Anterior cingulate cortex (tissue), 58 donors: ENCODE measurements at places on chromosomes 16 and 17.

- no peak for DNase-seq
Observed at GRCh38 chr16:56861092-56861610, 3.9 kb upstream of the SLC12A3 start.

- DNase-seq = no peak
Observed at GRCh38 chr16:74936902-74937560, 47.9 kb downstream of the WDR59 start.

- no peak for DNase-seq
Observed at GRCh38 chr17:14118951-14119350, 49.6 kb downstream of the COX10 start.

- no peak for DNase-seq
Observed at GRCh38 chr17:76000016-76000754, 470 bp upstream of the CDK3 start.

- DNase-seq = no peak
Observed at GRCh38 chr17:36463916-36464764, 22.3 kb upstream of the ZNHIT3 start.
